ENCODE measurements at places on chromosomes 6 and 20.

- no peak for DNase-seq
These were observed 99.0 kb downstream of the JARID2 start for GRCh38 chr6:15344831-15345230.

DNA sequence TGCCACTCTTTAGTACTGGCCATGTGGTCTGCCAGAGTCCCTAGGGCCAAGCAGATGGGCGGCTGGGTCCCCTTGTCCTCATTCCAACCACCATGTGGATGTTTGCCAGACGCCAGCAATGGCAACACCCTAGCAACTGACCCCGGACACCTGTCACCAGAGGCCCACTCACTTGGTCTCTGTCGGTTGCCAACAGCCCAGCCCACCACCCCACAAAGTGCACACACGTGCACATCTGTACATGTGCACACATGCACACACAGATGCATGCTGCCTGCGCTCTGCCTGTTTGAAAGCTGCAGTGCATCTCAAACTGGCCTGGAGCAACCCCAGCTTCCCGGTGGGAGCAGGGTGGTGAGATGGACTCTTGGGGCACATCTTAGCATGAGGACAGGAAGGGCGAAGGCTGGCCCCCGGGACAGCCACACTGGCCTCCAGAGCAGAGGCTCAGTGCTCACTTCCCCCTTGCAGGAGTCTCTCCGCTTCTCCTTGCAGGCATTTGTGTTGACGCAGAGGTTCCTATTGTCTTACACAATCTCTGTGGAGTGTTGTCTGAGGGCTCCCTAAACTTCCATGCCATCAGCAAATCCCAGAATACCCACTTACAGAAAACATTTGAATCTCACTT is 54.0 kb downstream of the PSMG4 start:
- DNase-seq, result peak; percentile 35

GRCh38 chr6:43982084-43982625 is 145.1 kb downstream of the MRPL14 start:
- peak; percentile 3 for DNase-seq

DNA sequence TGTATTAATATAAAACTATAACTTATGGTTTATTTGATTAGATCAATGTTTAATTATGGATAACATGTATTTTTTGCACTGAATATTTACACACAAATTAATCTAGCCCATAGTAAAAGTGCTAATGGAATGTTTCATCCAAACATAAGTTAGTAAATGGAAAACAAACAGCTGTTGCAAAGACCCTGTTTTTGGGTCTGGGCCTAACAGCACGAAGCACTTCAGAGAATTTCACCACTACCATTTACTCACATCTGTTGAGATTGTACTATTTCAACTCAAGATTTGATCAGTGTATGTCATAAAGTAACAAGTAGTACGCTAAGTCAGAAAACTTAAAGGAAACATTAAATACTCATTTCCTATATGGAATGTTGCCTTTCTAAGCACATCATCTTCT is 359.6 kb downstream of the LAMA2 start:
- DNase-seq, result no peak

DNA sequence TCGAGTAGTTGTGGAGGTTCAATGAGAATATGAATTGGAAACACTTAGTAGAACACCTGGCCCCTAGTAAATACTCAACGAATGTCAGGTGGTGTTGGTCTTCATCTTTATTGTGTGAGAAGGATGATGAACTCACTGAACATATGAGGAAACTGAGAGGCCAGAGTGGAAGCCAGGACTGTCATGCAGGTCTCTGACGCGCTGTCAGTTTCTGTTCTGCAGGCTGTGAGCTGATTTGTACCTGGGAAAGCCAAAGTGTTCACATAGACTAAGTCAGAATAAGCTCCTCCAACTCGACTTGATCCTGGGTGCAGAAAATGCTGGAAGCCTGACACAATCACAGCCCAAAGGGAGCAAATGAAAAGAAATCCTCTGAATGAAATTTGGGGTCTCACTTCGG is 222.2 kb downstream of the LY86 start:
- no peak for DNase-seq

DNA sequence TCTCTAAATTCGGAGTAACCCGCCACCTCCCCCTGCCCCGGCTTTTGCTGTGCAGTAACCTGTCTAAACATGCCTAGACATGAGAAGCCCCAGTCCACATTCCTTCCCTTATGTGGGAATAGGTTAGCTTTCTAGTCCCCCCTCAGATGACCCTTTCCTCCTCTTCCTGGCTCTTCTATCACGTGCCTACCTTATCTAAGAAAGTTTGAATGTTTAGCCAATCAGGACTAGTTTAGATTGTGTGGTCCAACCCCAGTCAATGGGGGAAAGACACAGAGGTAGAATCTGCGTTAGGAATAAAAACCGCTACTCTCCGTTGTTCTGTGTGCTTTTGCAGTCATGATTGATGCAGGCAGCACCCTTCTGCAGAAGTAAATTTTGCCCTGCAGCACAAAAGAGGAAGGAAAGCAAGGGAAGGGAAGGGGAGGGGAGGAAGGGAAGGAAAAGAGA is 69.0 kb upstream of the CD93 start:
- no peak for DNase-seq

DNA sequence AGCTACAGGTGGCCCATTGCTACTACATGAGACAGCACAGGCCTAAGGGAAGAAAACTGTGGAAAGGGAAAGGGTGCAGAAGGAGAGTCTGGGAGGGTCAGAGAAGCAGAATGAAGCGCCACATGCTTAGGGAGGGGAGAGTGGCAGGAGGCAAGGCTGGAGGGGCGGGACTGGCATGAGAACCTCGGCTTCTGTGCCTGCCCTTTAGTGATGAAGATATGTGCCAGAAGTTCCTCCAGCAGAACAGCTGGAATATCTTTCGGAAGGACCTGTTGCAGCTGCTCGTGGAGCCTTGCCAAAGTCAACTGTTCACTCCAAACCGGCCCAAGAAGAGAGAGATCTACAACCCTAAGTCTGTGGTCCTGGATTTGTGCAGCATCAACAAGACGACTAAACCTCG is 61.8 kb downstream of the CNBD2 start:
- no peak for DNase-seq

DNA sequence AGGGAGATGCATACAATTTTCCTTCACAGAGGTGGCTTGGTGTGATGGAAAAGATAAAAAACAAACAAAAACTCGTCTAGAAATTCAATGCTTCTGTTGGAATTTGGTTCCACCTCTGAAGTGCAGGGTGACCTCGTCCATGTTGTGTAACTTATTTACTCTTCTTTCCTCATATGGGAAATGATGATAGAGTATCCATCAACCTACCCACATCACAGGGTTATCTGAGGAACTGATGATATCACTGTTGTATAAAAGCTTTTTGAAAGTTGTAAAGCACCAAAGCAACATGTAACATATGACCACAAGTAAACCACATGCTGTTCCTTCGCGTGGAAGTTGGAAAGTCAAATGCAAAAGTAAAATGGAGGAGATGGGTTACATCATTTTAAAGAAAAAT is 212.0 kb upstream of the SGK1 start:
- DNase-seq, result no peak

GRCh38 chr6:108165714-108166663 is at the start of gene NR2E1:
Gene NR2E1, plus strand, starts transcription at chr6:108166022. Its CDS starts 744 bp downstream, at chr6:108166766.
- no peak for DNase-seq

DNA sequence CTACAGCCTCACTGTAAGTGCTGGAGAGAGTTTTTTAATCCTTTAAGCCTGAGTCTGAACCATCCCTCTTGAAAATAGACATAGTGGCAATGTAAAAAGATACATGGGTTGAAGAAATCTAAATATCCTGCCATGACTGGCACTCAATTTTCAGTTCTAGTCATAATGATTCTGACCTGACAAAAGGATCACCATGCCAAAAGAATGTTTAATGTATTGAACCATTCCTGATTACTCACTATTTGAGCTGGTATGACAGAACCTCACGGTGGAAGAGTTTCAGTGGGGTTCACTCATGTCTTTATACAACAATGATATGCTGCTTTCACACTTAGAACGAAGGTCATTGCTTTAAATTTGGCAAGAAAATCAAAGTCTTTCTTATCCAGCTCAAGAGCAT is 93.4 kb downstream of the HIVEP2 start:
- DNase-seq, result no peak

DNA sequence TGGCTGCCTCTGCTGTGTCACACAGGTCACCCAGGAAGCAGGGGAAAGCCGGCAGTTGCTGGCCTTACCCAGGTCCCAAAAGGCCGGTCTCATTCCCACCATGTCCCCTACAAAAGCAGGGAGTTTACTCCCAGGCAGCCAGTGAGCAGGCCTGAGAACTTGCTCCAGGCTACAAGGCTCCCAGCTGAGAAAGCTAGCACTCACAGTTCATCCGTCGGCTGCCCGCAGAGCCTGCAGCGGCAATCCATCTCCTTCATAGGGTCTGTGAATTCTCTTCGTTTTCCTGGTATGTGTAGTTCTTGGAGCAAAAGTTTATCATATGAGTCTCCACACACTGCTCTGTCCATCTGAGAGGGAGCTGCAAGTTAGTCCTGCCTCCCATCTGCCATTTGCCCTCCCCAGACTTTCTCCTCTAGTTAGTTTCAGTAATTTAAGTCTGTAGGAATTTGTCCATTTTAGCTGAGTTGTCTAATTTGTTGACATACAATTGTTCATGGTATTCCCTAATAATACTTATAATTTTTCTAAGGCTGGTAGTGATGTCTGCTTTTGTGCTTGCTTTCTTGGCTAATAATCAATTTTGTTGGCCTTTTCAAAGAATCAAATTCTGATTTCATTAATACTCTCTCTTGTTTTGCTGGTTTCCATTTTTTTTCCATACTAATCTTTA is 135.6 kb downstream of the MAP3K4 start:
- no peak for DNase-seq

DNA sequence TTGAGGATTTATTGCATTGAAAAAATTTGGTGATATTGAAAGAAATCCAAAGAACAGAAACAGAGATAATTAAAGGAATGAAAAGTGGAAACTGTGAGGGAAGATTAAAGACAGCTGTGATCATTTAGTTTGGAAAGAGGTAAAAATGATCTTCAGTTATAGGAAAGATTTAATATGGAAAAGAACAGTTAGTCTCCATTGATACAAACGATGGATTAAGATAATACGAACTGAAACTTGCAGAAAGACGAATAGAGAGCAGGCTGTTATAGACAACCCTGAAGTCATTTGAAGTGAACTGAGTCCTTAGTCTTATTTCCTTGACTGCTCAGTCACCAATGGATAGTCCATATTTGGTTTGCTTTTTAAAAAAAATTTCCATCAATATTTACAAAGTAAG is 360.0 kb downstream of the NKAIN2 start:
- no peak for DNase-seq

DNA sequence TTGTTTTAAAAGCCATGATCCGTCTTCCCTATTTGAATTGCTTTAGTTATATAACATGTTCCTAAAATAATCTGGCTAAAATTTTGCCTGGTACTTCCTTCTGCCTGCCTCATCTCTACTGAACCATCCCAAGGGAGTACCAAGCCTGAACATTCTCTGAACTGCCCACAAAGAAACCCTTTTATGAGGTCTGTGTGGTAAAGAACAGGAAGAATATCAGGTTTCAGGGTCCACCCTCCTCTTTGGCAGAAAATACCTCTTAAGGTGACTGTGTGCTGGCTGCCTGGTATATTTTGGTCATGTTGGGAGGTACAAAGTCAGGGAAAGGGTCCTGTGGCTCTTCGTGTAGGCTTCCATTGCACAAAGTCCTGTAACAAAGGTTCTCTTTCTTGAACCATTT is 574.1 kb upstream of the CHD6 start:
- DNase-seq, result no peak

DNA sequence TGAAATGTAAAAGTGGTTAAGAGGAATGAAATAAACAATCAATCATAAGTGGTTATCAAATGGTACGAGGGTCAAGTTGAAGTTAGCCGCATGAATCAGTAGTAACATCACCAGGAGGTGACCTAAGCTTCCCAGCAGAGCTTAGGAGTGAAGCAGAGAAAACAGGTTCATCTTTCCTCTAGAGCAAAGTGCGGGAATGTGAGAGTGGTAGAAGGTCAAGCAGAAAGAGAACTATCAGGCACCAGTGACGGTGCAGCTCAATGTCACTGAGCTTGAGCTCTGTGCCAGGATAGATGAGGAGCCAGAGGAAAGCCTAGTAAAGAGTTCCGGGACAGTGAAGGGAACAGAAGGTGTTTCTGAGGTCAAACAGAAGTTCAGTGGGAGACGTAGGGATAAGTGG is 20.8 kb upstream of the TNFAIP3 start:
- DNase-seq, result no peak

GRCh38 chr6:53967415-53967814 is 143.8 kb upstream of the MLIP start:
- no peak for DNase-seq

- DNase-seq, result no peak
These were observed 475.2 kb upstream of the EPHA7 start for GRCh38 chr6:93894521-93894920.

- DNase-seq, result no peak
These were observed 130.2 kb downstream of the BTBD3 start for GRCh38 chr20:12047838-12048432.

DNA sequence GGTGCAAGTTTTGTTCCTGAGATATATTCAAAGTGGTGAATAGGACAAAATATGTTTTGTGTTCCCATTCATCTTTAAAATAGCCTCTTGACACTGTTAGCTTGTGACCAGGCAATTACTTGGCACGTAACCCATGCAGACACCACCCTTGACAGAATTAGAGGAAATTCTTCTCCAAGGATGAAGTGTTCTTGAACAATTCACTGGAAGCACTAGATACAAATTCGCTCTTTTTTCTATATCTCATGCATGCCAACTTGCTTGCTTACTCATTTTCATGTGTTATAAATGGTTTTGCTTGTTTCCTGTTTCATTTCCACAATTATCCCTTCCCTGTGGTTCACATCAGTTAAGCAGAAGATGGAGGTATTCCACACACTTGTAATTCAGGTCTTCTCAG is 105.2 kb upstream of the MAN1A1 start:
- DNase-seq, result no peak

DNA sequence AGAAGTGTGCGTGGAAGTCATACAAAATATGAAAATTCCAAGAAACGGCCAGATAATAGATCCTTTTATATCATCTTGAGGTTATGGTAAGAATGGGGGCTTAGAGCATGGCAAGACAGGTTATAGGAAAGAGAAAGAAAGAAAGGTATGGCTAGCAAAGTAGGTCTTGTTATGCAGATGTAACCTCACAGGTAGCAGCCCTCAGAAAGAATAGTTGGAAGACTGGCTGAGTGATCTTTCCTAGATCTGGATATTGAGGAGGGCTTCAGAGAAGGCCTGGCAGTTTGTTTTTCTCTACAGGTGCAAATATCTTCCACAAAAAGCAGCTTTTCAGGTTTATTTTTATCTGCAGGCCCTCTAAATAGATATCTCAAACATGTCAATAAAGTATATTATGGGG is 679.5 kb downstream of the KHDRBS2 start:
- no peak for DNase-seq

GRCh38 chr6:45630314-45630713 is 252.6 kb upstream of the SUPT3H start:
- DNase-seq, result no peak

- DNase-seq, result no peak
These were observed 193.0 kb upstream of the TSHZ2 start for GRCh38 chr20:52779125-52779524.

GRCh38 chr6:16494793-16495192 is 256.4 kb downstream of the GMPR start:
- DNase-seq, result no peak

All from tibial artery (tissue), 4 donors.